ENCODE measurements at places on chromosomes 3 and 15. TPM values are rescaled to one million over a fixed set of nuclear protein-coding genes. Genes with fewer than 3 reads are reported as not detected.
A peak's percentile ranks its signal among the peaks of the same experiment; 100 is the strongest.

DNA sequence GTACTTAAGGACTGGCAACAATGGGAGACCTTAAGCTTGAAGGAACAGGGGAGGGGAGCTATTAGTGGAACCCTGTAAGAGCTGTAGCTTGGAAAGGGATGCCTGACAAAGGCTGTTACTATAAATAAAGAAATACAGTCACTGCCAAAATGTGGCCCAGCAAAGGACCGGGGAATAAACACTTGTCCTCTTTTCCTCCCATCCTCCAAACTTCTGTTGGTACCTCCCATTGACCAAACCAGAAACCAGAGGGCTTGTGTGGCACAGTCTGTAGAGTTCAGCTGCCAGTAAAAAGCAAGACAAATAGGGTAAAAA lies 25.1 kb upstream of the TCF12 start:
- H3K4me1 ChIP-seq = peaks cover 2% of the 10 kb centered on the region
- H3K27ac ChIP-seq = no peak overlapping the region
- DNase-seq = no peak
- H3K36me3 ChIP-seq = no peaks in the 10 kb centered on the region
- H3K4me3 ChIP-seq = no peak overlapping the region

- H3K27me3 ChIP-seq = peaks cover 4% of the 10 kb centered on the region
- H3K4me3 ChIP-seq = no peak overlapping the region
- peaks cover 6% of the 10 kb centered on the region for H3K4me1 ChIP-seq
- no peak overlapping the region for H3K27ac ChIP-seq
Measured at GRCh38 chr3:113220721-113221120, 9.4 kb downstream of the BOC start.

DNA sequence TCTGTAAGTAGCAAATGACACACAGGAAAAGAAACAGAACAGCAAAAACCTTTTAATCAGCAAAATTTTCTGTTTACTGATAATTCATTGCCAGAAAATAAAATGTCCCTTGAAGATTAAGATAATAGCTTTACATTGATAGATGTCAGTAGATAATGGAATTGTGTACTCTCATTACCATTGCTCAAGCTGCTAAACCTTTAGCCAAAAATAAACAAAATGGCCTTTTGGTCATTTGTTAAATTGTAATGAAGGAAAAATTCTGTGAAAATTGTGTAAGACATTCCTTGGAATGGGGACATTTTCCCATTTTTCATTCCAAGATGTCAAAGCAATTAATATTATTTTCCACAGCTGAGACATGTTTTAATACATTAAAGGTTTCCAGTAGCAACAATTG lies 189.8 kb downstream of the PLOD2 start:
- no peak for DNase-seq
- H3K4me1 ChIP-seq = no peaks in the 10 kb centered on the region

DNA sequence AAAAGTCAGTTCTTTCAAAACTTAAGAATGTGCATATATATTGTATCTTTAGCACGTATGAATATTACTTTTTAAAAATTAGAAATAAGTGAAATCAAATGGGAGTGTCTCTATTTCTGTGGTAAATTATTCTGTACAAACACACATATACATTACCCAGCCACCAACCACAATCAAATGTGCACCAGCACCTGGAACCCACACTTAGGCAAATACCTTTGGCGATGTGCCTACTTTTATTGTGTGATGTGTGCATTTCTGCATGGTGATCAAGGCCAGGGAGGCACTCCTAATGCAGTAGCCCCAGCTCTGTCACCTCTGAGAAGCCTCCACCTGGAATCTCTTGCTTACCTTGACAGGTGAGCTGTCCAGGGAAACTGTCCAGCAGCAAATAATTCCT lies 76.9 kb downstream of the PIK3R4 start:
- no peaks in the 10 kb centered on the region for H3K27me3 ChIP-seq
- no peak for DNase-seq
- no peaks in the 10 kb centered on the region for H3K36me3 ChIP-seq
- H3K4me3 ChIP-seq = no peak overlapping the region
- H3K27ac ChIP-seq = no peak overlapping the region

DNA sequence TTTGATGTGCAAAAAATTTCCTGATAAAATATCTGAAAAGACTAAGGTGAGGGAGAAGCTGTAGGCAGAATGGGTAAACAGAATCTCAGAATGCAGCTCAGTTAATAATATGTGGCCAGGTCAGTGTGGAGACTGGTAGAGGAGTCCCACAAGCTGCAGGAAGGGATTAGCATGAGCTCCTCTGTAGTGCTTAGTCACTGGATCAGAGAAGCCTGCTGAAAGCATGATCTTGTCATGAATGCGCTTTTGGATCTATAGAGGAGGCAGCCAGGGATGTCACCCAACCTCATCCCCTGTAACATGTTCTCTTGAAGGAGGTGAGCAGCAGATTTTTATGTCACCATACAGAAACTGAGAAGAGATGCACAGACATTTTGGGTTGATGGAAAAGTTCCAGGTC lies 1035.3 kb upstream of the GBE1 start:
- H3K4me1 ChIP-seq = no peaks in the 10 kb centered on the region
- H3K27ac ChIP-seq = no peak overlapping the region
- DNase-seq = no peak
- H3K36me3 ChIP-seq = no peaks in the 10 kb centered on the region

GRCh38 chr15:84721371-84721770 lies 5.4 kb upstream of the SEC11A start:
- no peaks in the 10 kb centered on the region for H3K36me3 ChIP-seq
- peak; percentile 35 for DNase-seq
- peaks cover 64% of the 10 kb centered on the region for H3K4me1 ChIP-seq

DNA sequence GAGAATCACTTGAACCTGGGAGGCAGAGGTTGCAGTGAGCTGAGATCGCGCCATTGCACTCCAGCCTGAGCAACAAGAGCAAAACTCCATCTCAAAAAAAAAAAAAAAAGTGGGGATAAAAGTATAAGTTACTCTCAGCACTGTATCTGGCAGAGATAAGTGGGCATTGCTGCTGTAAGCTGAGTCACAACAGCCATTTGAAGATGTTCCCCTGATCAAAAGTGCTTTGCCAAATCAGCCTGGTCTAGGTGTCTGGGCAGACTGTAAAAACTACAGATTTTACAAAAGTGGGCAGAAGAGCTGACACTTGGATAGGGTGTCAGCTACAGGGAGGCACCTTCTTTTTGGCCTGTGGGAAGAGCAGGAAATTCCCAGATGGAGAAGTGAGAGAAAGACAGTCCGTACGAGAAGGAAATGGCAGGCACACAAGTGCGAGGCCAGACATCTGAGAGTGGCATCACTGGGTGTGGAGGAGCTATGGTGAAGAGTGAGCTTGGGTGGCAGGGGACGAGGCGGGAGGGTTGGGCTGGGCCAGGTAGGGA lies 78.5 kb downstream of the TRAK1 start:
- no peak overlapping the region for H3K4me3 ChIP-seq
- no peaks in the 10 kb centered on the region for H3K27me3 ChIP-seq
- peaks cover 11% of the 10 kb centered on the region for H3K4me1 ChIP-seq
- no peak overlapping the region for H3K27ac ChIP-seq
- DNase-seq = no peak

DNA sequence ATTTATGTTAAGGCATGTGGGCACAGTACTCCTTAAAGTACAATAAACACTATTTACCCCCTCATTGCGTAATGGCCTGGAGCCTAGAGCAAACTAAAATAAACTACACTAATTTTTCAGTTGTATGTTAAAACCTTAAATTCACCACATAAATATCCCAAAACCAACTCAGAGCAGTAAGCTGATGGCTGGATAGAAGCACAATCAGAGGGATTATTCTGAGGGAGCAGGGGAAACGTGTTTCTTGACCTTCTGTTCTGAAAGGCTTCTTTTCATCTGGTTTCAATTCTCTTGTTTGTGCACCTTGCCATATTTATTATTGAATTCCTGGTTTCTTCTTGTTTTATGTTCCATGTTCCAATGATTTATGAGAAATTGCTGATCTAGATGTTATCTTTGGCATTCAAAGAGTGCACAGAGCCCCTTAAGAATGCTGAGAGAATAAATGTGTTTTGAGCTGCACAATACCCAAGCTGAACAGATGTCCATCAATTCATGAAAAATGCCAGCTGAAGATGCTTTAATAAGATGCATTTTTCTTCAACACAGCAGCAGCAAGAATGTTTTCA lies 29.6 kb downstream of the RPL22L1 start:
- no peaks in the 10 kb centered on the region for H3K36me3 ChIP-seq
- H3K4me1 ChIP-seq = no peaks in the 10 kb centered on the region
- H3K27ac ChIP-seq = no peak overlapping the region
- no peak for DNase-seq

DNA sequence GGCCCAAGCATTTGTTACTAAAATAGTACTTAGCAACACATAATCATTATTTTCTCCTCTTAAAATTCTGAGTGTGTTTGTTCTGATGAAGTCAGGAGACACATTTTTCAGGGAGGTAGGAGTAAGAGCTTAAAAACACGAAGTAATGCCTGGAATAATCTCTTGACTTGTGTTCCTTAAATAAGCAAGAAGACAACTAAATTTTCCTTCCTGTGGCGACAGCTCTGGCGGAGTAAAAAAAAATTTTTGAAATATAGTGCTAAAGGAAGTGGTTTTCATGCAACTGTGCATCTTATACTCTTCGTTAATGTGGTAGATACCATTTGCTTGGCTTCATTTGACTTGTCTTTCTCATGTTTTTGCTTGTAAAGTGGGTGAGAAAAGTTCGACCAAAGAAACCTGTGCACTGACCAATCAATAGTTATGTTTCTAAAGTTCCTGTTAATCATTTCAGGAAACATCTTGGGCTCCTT lies 11.1 kb upstream of the MBNL1 start:
- H3K4me1 ChIP-seq = peaks cover 98% of the 10 kb centered on the region
- H3K4me3 ChIP-seq = peak overlapping the region; percentile 12
- H3K36me3 ChIP-seq = no peaks in the 10 kb centered on the region
- H3K27me3 ChIP-seq = no peaks in the 10 kb centered on the region

DNA sequence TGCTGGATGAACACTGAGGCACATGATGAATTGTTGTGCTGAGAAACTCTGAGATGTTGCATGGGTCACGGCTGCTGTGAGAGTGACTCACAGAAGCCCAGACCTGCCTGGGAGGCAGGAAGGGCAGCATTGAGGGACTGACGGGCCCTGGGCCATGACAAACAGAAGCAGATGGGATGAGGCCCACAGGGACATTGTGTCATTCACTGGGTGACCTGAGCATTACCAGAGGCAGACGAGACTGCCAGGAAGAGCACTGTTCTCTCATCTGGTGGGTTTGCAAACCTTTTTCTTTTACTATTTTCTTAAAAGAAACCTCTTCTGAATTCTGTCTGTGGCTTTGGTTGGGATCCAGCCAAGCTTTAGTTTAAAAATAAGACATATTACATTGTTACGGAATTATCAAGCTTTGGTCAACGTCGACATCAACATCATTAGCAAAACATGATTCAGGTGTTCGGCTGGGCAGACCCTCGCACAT lies 67.8 kb downstream of the BDH1 start:
- no peaks in the 10 kb centered on the region for H3K27me3 ChIP-seq
- H3K27ac ChIP-seq = no peak overlapping the region
- H3K36me3 ChIP-seq = no peaks in the 10 kb centered on the region
- no peak overlapping the region for H3K4me3 ChIP-seq
- no peak for DNase-seq

GRCh38 chr3:157078131-157078810 lies 81.7 kb downstream of the CCNL1 start:
- no peak overlapping the region for H3K27ac ChIP-seq
- DNase-seq = no peak
- no peaks in the 10 kb centered on the region for H3K36me3 ChIP-seq
- no peak overlapping the region for H3K4me3 ChIP-seq
- H3K27me3 ChIP-seq = no peaks in the 10 kb centered on the region

DNA sequence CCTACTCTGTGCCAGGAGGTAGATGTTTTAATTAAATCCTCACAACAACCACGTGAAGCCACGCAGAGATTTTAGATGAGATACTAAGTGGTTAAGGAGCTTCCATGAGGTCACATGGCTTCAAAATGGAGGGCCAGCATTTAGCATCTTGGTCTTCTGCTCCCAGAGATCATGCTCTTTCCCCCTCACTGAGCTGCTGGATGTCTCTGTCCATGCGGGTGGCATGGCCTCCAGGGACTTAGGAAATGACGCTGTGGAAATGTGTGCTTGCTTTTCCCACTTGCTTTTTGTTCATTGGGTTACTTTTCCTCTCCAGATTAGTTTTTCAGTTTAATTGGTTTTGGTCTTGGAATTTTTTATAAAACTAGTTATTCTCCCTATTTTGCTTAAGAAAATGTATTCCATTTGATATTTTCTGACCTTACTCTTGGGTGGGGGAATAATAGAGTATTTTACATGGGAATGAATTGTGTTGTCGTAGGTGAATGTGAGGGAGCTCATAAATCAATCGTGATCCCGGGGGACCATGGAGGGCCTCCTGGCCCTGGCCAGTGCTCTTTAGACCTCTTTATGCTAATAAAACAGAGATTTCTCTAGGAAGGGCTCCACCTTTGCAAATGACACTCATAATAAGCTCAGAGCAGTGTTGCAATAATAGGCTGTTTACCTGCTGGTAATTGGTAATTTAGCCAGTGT lies 376.0 kb upstream of the ONECUT1 start:
- H3K4me3 ChIP-seq = no peak overlapping the region
- H3K27me3 ChIP-seq = no peaks in the 10 kb centered on the region
- no peaks in the 10 kb centered on the region for H3K4me1 ChIP-seq
- DNase-seq = no peak
- H3K36me3 ChIP-seq = no peaks in the 10 kb centered on the region

- H3K27ac ChIP-seq = no peak overlapping the region
- no peak for DNase-seq
- no peaks in the 10 kb centered on the region for H3K27me3 ChIP-seq
- H3K36me3 ChIP-seq = no peaks in the 10 kb centered on the region
Measured at GRCh38 chr3:77038930-77039605, 831 bp upstream of the ROBO2 start.

DNA sequence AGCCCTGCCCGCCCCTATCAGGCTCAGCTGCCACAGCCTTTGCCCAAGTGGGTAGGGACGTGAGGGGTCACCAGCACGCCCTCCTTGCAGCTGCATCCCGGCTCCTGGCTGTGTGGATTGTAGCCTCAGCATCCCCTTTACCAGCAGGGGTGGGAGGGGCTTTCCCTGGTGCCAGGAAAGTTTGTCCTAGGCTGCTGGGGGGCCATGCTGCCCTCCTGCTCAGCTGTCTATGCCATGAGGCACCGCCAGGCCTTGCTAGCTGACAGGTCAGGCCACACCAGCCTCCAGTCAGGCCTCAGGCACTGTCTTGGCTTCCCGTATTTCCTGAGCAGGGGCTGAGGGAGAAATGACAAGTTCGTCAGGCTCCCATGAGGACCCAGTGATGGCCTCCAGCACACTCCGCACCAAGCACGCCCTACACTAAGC lies 32.3 kb downstream of the TKT start:
- H3K27me3 ChIP-seq = no peaks in the 10 kb centered on the region
- H3K27ac ChIP-seq = no peak overlapping the region
- no peak overlapping the region for H3K4me3 ChIP-seq
- DNase-seq = no peak
- H3K36me3 ChIP-seq = peaks cover 36% of the 10 kb centered on the region

The STARD9 gene
- total RNA-seq = 4.5 TPM

The NR1I2 gene
- 0.49 TPM for total RNA-seq

The SLC28A2 gene
- not detected for total RNA-seq

The OIP5 gene
- total RNA-seq = 0.72 TPM

The TF gene
- total RNA-seq = 0.25 TPM

The GHRL gene
- 1.1 TPM for total RNA-seq

The ADPRH gene
- 1.2 TPM for total RNA-seq

The CILP gene
- total RNA-seq = 0.42 TPM

The A4GNT gene
- not detected for total RNA-seq

The TNFSF10 gene
- 65.6 TPM for total RNA-seq

Data from CD4-positive, alpha-beta memory T cell (primary cell).